ENCODE measurements at places on chromosomes 12 and 14.

DNA sequence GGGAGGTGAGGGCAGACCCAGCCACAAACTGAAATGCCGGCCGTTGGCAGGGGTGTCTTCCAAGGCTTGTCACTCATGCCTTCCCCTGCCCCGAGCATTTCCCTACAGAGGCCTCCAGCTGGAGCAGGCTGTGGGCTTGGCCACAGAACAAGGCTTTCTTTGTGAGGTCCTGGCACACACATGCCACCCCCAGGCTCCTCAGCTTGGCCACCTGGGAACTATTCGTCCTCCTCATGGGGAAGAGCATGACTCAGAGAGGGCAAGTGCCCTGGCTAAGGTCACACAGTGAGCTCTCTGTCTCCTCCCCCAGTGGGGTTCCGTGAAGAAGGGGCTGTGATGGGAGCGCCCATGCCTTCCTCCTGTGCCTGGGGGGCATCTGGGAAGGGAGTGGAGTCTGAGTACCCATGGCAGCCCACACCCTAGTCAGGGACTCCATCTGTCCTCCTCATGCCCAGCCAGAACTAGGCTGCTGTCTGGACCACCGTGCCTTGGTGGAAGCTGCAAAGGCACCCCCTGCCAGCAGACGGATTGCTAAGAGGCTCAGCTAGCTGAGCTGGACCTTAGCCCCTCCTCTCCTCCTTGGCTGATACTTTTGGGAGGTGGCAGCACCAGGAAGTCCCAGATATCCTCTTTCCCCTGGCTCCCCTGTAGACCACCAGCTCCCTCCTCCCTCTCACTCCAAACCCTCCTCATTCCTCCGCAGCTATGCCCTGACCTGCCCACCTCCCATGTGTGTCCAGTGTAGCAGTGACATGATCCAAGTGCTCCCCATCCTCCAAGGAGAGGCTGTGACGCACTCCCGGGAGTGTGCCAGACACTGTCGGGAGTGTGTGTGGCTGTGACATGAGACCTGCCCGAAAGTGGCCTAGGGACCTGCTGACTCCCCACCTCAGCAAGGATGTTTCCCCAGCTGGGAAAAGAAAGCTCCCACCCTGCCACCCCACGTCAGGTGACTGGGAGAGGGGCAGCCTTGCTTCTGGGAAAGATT is 21.4 kb downstream of the ABCB9 start:
- DNase-seq = no peak

DNA sequence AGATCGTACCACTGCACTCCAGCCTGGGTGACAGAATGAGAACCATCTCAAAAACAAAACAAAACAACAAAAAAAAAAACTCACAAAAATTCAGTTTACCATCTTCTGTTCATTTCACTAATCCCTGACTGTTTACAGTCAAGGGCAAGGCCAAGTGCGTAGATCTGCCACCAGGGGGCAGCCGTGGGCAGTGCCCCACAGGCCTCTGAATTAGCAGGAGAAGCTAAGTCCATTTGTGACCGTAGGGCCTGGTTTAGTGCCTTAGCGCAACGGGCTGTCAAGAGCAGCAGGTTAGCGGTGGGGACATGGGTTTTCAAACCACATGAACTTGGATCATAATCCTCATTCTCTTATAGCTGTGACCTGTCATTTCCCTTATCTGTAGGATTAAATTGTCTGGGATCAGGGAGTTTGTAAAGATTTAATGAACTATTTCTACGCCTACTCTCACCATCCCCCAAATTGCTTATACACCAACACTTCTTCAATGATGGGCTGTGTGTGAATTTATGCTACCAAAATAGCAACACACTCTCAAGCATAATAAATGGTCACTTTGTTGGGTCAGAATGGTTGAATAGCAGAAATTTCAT is 49.0 kb downstream of the KCTD10 start:
- DNase-seq = peak; percentile 92

GRCh38 chr14:89641495-89642175 is 224.6 kb upstream of the FOXN3 start:
- DNase-seq = no peak

- no peak for DNase-seq
Observed at GRCh38 chr12:57213763-57214397, 2.7 kb upstream of the NXPH4 start.

DNA sequence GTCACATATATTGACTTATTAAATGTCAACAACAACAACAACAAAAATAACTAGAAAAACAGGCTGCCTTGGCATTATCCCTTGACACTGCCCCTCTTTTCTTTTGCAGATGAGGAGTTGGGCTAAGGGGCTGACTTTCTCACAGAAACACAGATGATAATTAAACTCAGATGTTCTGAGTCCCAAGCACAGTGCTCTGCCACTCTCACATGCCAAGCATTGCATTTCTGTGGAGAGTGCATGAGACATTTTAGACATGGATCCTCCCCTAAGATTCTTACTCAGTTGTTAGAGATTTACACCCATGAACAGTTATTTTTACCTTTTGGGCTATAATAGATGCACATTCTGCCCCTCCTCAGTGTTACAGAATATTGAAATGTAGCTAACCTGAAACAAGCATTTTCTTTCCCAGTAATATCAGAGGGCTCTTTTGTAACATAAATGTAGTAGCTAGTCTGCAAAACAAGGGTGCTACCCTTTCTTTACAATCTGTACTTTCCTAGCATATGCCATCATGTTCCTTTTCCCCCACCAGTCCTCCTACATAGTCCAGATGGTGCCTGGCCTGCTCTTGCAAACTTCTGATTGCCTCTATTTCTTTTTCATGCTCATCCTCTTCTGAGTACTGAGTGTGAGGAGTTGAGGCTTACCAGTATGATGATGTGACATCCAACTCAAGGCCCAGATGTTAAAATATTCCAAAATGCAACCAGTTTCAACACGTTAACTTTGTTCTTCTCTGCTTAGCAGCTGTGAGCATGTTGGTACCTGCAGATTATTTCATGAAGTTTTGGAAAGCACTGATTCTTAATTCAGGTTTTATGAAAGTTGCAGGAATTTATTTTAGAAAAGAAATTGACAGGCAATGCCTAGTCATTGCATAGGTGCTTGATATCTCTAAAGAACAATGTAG is 125.0 kb upstream of the ATP2B1 start:
- peak; percentile 54 for DNase-seq

GRCh38 chr12:63396135-63396534 is 245.1 kb upstream of the AVPR1A start:
- DNase-seq = no peak

- DNase-seq = peak; percentile 43
Observed at GRCh38 chr14:25050269-25051150, 563 bp upstream of the STXBP6 start.

GRCh38 chr14:101903111-101903561 is 61.2 kb upstream of the DYNC1H1 start:
- no peak for DNase-seq

DNA sequence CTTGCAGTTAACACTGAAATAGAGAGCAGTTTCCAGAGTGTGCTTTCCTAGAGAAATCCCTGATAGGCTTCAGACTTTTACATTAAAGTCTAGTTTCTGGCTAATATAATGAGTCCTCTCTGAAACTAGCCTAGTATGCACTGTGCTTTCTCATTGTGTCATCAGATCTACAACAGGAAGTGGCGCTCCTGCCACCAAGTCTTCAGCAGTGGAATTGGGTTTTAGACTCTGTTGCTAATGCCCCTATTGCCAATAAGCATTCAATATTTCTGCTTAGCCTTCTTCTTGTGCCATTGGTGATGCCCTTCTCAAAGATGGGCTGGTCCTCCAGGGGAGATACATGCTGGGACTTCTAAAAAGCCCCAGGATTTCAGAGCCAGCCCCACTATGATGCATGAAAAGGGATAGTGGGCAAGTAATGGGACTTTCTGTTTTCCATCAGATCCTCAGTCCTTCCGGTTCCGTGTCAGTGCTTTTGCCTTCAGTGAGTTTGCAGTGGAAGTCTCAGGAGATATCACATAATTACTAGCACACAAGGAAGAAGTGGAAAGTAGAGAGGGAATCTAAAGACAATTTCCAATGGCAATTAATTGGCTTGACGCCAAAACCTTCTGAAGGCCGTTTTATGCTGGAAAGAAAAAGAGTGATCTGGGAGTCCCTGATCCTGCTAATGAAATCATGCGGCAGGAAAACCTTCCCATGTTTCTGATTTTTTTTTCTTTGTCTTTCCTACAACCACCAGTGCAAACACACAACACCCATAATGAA is 50.0 kb downstream of the SSPN start:
- no peak for DNase-seq

DNA sequence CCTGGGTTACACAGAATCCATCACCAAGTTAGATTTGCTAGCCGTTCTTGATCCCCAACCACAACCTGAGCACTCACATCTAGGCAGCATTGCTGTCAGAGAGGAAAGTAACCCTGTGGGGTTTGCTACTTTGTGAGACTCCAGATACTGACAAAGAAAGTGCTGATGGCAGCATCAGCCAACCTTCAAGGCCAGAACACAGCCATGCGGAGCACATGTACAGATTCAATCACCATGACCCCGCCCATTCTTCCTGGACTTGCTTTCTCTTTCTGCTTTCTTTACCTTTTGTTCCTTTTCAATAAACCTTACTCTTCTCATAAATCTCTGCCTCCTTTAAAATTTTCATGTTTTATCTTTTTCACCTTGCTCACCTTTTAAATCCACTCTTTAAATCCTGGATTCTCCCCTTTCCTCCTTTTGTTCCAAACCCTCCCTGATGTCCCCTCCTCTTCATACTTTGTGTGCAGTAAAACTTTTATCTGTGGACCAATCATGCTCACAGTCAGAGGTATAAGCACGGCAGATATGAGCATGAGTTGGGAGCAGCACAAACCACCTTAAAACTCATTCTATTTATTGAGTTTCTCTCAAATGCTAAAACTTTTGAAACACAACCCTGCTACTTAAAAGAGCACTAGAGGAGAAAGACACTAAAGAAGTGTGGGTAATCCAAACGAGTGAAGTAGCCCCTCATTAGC is 21.9 kb upstream of the CERS5 start:
- DNase-seq = no peak

DNA sequence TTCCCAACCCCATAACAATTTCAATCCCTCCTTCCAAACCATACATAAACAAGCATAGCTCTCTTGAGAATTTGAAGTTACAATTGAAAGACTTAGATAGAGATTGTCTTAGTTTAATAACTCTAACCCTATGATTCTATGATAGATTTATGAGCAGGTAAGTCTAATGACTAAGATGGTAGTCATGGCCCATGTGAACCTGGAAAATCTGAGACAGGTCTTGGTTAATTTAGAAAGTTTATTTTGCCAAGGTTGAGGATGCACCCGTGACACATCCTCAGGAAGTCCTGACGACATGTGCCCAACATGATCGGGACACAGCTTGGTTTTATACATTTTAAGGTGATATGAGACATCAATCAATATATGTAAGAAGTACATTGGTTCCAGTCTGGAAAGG is 248.8 kb downstream of the KCNH5 start:
- no peak for DNase-seq
